Activated CD8-positive, alpha-beta memory T cell treated with anti-CD3 and anti-CD28 coated beads for 1 hour (primary cell): ENCODE measurements at places on chromosomes 7 and 10.

GRCh38 chr10:92750791-92751533, 61.2 kb downstream of the HHEX start:
- no peak for DNase-seq

DNA sequence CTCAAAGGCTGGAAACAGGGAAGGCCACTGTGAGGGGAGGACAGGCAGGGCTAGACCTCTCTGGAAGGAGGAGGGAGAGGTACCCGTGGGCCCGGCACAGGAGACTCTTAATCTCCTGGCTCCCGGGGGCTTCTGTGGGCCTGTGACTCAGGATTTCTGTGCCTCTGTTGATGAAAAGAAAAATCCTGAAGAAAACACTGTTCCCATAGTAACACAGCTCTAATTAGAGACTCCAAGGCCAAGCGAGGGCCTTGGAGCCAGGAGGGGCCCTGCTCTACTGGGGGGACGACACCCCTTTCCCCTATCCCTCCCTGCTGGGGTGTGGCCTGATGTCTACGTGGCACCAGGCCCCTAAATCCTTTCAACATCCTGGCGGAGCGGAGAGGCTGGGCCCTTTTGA, 174.1 kb upstream of the TNRC18 start:
- DNase-seq, result no peak

GRCh38 chr7:84060760-84061261, 133.8 kb downstream of the SEMA3A start:
- DNase-seq, result no peak

DNA sequence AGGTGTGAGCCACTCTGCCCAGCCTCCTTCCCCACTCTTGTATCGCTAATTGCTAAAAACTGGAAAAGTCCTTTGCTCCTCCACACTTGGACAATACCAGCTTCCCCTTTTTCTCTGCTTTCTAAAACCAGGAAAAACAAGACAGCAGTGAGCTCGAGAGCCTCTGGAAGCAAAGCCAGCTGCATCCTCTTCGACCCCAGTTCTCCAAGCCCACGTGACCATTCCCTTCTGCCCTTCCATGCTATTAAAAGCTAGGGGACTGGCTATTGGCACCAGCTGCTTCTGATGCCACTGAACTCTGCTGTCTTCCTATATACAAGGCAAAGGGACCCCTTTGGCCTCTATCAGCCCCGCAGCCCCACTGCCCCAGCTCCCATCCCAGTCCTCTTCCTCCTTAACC, 92.2 kb downstream of the SPDYE5 start:
- DNase-seq, result no peak

GRCh38 chr10:123151737-123152135, 2.5 kb upstream of the BUB3 start:
- no peak for DNase-seq

GRCh38 chr10:5683065-5683464, 1.6 kb upstream of the TASOR2 start:
- DNase-seq, result no peak

- DNase-seq, result no peak
Measured at GRCh38 chr7:115099906-115100305, 178.0 kb downstream of the MDFIC start.

DNA sequence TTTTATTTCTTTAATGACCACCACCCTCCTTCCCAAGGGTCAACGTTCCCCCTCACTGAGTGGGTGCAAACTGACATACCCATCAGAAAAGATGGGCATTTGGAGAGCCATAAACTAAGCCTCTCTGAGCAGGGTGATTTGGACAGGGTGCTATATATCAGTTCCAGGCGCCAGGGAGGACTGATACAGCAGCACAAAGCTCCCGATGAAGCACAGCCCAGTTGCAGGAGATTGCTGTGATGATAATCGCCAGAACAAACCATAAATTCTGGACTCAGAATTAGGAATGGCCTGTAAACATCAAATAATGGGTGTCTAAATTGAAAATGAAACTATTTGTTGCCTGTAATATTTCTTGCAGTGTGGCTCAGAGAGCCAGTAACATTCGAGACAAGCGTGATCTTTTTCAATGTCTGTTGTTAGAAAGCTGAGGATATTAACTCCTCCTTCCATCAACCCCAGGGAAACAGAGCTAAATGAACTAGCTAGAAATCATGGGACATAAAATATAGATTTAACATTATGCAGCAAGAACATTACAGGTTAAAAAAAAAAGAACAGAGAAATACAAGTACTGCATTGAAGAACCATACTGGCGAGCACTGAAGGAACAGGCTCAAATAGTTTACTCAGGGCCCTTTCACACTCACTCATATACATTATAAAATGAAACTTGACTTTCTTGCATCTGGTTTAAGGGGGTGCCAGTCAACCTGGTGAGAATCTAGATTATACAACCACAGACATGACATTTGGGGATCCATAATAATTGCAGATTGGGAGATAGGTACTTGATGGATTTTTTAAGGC, 137.5 kb upstream of the LRRTM3 start:
- no peak for DNase-seq

GRCh38 chr7:12861070-12861469, 173.6 kb downstream of the ARL4A start:
- DNase-seq, result no peak
